ENCODE measurements at places on chromosomes 5 and 9. TPM values are rescaled to one million over a fixed set of nuclear protein-coding genes. Genes with fewer than 3 reads are reported as not detected.

ZNF883 gene
- total RNA-seq, result 0.16 TPM

FYB1 gene
- 66.4 TPM for total RNA-seq

LCN9 gene
- not detected for total RNA-seq

OMD gene
- total RNA-seq, result not detected

APC gene
- total RNA-seq, result 21.4 TPM

C5orf58 gene
- total RNA-seq, result not detected

FOXD4L6 gene
- total RNA-seq, result 0.18 TPM

FOXD4 gene
- not detected for total RNA-seq

CWC27 gene
- total RNA-seq, result 30.3 TPM

GDF9 gene
- not detected for total RNA-seq

NEK6 gene
- 47.7 TPM for total RNA-seq

SLC27A4 gene
- total RNA-seq, result 30.5 TPM

C5 gene
- total RNA-seq, result 0.82 TPM

PCDHAC1 gene
- total RNA-seq, result not detected

CD72 gene
- 11.3 TPM for total RNA-seq

SLC25A2 gene
- 0.16 TPM for total RNA-seq

SLC34A1 gene
- not detected for total RNA-seq

PITX1 gene
- total RNA-seq, result 0.39 TPM

OBP2B gene
- total RNA-seq, result not detected

TMEM174 gene
- not detected for total RNA-seq

TUSC1 gene
- 0.48 TPM for total RNA-seq

PCDHGB2 gene
- 0.91 TPM for total RNA-seq

LEAP2 gene
- total RNA-seq, result 4.4 TPM

ZFP2 gene
- total RNA-seq, result 0.18 TPM

SPARC gene
- 0.43 TPM for total RNA-seq

CSF1R gene
- total RNA-seq, result 0.27 TPM
